ENCODE measurements at places on chromosomes 12 and 14.

- DNase-seq: no peak
These were observed 52.2 kb downstream of the ST8SIA1 start for GRCh38 chr12:22282283-22282682.

GRCh38 chr14:73140811-73141323 lies 4.6 kb downstream of the PSEN1 start:
- no peak for DNase-seq

GRCh38 chr12:66531766-66532165 lies 147.1 kb downstream of the GRIP1 start:
- DNase-seq: no peak

- no peak for DNase-seq
These were observed 3.5 kb downstream of the TGFB3 start for GRCh38 chr14:75978249-75978731.

- no peak for DNase-seq
These were observed 257.5 kb upstream of the HMGA2 start for GRCh38 chr12:65566751-65567150.

DNA sequence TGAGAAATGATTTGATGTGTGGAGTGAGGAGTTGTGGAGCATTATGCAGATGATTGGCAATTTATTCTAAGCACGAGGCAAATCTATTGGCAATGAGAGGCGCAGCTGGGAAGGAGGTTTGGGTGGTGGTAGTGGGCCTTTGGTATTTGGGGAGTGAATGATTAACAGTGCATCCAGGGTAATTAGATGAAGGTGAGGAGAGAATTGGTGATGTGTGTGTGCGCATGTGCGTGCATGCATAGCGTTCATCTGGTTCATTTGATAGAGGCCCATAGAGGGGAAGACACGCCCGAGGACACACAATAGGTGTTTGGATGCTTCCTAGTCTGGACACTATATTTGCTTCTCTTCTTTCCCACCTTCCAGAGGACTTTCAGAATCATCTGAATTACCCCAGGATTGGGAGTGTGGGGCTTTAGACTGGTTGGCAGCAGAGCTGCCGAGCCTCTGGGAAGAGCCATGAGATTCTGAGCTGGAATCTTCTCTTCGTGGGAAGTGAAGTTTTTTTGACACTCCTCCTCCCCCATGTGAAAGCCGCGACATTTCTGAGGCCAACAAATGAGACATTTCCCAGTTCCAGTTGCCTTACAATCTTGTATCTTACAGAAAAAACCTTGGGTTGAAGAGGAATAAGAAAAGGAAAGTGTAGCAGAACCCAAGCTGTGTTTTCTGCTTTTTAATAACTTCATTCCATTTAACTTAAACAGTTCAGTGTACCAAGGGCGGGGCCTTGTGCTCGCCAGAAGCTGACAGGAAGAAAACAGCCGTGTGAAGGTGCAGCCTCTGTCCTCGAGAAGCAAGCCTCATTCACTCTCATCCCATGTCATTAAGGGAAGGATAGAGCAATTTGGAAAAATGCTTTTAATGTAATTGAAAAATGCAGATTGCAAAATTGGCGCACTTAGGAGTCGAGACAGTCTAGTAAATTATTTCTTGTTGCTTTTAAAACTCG lies 65.2 kb downstream of the SLC25A47 start:
- DNase-seq: no peak

GRCh38 chr12:114767084-114767760 lies 83.2 kb upstream of the TBX3 start:
- no peak for DNase-seq

GRCh38 chr12:105674871-105675699 lies 344.6 kb downstream of the C12orf75 start:
- no peak for DNase-seq

GRCh38 chr12:97968641-97969197 lies 506.1 kb downstream of the RMST start:
- no peak for DNase-seq

DNA sequence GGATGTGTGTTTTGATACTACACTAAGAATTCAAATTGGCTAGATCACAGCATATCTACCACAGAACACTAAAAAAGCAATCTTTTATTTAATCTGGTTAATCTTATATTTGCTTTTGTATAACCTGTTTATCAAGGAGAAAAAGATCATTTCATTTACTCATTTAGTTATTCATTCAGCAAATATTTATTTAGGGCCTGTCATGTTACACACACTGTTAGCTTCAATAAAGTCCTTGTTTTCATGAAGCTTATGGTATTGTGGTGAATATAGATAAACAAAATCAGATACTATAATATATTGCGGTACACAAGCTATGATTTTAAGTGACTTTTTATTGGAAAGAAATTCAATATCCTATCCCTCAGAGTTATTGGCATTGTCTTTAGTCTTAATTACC lies 350.8 kb downstream of the LRFN5 start:
- DNase-seq: no peak

- no peak for DNase-seq
These were observed 31.4 kb upstream of the ETV6 start for GRCh38 chr12:11618046-11618445.

- no peak for DNase-seq
These were observed 64.0 kb downstream of the NOC4L start for GRCh38 chr12:132208153-132208823.

DNA sequence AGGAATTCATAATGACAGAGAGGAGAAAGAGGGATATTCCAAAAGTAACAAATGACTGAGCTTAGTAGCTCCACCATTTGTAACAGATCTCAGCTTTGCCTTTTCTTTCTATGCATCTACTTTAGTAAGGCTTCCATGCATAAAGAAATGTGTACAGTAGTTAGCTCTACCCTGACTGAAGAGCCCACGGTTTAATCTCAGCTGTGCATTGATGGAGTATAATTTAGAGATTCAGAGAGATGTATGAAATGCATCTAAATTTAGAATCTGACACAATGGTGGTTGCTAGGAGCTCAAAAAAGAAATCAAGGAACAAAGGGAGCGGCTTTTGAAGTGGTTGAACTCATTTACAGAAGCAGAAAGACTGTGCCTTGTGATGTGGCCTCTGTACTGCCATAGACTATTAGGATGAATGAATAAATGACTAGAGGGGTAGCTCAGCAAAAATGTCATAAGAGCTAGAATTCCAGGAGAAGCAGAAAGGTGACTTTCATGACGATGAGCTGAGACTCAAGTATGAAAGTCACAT lies 838.6 kb downstream of the RPS29 start:
- DNase-seq: no peak

DNA sequence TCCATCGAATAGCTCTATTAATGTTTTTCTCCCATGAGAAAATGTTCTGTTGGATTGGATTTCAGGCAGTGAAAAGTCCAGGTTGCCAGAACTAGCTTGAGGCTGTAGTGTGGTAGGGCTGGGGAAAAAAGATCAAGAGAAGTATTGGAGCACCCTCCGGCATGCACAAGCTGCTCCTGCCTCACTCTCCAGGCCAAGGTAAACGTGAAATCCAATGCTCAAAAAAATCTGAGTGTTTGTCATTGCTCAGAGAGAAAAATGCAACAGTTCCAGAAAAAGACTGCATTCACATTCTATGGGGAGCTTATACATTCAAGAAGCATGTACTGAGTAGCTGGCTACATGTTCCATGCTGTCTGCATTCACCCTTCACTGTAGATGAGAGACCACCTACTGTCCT lies 680.9 kb upstream of the TBX3 start:
- DNase-seq: no peak

GRCh38 chr12:104738776-104739642 lies 219.1 kb downstream of the SLC41A2 start:
- no peak for DNase-seq
